ENCODE measurements at places on chromosomes 2 and 18. TPM values are rescaled to one million over a fixed set of nuclear protein-coding genes. Genes with fewer than 3 reads are reported as not detected.
A peak's percentile ranks its signal among the peaks of the same experiment; 100 is the strongest.

The EIPR1 gene
- 32.1 TPM for total RNA-seq

The CRYGD gene
- not detected for total RNA-seq

The SCYGR2 gene
- not detected for total RNA-seq

The ARID5A gene
- total RNA-seq, result 25.4 TPM

The LRRTM1 gene
- not detected for total RNA-seq

The ST8SIA3 gene
- total RNA-seq, result not detected

The ANKRD30B gene
- 0.04 TPM for total RNA-seq

The NYAP2 gene
- total RNA-seq, result not detected

GRCh38 chr2:45647356-45647755 lies 4.1 kb upstream of the PRKCE start:
- no peak for DNase-seq
- no peak overlapping the region for H3K4me3 ChIP-seq
- H3K27ac ChIP-seq, result no peak overlapping the region
- H3K27me3 ChIP-seq, result no peaks in the 10 kb centered on the region

GRCh38 chr2:96447726-96448125 lies 57.4 kb downstream of the NEURL3 start:
- DNase-seq, result no peak
- H3K4me1 ChIP-seq, result no peaks in the 10 kb centered on the region
- H3K27ac ChIP-seq, result no peak overlapping the region
- H3K27me3 ChIP-seq, result no peaks in the 10 kb centered on the region

DNA sequence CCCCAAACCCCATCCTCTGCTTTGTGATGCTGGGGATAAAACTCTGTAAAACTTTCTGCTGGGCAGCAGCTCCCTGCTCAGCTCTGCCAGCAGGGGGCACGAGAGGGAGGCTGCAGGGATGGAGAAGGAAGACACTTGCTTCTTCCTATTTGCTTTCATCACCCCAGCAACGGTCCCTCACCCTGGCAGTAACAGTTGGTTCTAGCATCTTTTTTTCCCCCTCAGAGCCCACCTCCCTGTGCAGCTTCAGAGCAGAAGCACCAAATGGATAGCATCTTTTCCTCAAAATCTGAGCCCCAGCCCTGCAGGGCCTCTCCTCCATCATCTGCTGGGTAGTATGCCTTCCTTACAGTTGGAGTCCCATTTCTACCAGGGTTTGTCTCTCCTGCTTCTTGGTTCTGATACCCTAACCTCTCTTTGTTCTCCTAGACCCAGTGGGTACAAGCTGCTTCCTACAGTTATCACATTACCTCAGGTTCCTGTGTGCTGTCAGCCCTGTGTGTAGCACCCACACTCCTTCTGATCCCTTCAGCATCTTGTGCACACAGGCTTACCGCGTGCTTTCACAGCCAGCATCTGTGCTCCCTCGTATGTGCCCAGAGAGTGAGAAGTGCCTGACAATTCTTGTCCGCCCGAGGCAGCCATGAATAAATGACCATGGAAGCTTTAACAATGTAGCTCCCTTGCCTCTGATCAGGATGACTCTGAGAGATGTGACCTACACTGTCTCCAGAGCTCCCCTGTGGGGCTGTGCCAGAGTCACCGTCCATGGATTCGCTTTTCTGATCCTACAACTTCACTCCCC lies 14.5 kb downstream of the CKAP2L start:
- H3K36me3 ChIP-seq, result no peaks in the 10 kb centered on the region
- H3K27me3 ChIP-seq, result no peaks in the 10 kb centered on the region
- peak; percentile 61 for DNase-seq
- H3K4me1 ChIP-seq, result no peaks in the 10 kb centered on the region
- no peak overlapping the region for H3K27ac ChIP-seq

GRCh38 chr2:97993926-97994325 lies 1.8 kb downstream of the TMEM131 start:
- peaks cover 13% of the 10 kb centered on the region for H3K4me1 ChIP-seq
- H3K4me3 ChIP-seq, result no peak overlapping the region
- no peaks in the 10 kb centered on the region for H3K27me3 ChIP-seq
- no peaks in the 10 kb centered on the region for H3K36me3 ChIP-seq
- H3K27ac ChIP-seq, result peak overlapping the region; percentile 96

- peaks cover 9% of the 10 kb centered on the region for H3K4me1 ChIP-seq
- DNase-seq, result no peak
- H3K27me3 ChIP-seq, result no peaks in the 10 kb centered on the region
- H3K27ac ChIP-seq, result no peak overlapping the region
Measured at GRCh38 chr2:173942861-173943523, 22.2 kb downstream of the SP3 start.

GRCh38 chr18:53864770-53865169 lies 359.7 kb downstream of the MBD2 start:
- H3K4me3 ChIP-seq, result no peak overlapping the region
- H3K27ac ChIP-seq, result no peak overlapping the region
- H3K36me3 ChIP-seq, result no peaks in the 10 kb centered on the region
- no peak for DNase-seq
- H3K4me1 ChIP-seq, result no peaks in the 10 kb centered on the region
- H3K27me3 ChIP-seq, result no peaks in the 10 kb centered on the region

DNA sequence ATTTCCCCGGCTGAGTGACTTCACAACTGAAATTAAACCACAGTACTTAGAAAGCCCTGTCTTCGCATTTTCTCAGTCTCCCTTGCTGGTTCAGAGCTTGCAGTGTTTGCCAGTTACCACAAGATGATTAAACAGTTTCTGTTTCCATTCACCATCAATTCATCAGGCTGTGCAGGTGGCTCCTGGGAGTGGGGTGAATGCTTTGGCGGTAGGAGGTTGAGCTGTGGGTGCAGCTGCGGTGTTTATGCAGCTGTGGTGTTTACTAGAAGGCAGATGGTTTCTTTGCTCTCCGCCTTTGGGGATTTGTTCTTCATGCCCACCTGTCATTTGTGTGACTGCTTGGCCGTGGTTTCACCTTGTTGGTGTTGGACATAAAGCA lies 16.1 kb downstream of the ACOXL start:
- no peak overlapping the region for H3K27ac ChIP-seq
- no peaks in the 10 kb centered on the region for H3K36me3 ChIP-seq
- no peaks in the 10 kb centered on the region for H3K4me1 ChIP-seq
- no peak for DNase-seq
- H3K4me3 ChIP-seq, result no peak overlapping the region

DNA sequence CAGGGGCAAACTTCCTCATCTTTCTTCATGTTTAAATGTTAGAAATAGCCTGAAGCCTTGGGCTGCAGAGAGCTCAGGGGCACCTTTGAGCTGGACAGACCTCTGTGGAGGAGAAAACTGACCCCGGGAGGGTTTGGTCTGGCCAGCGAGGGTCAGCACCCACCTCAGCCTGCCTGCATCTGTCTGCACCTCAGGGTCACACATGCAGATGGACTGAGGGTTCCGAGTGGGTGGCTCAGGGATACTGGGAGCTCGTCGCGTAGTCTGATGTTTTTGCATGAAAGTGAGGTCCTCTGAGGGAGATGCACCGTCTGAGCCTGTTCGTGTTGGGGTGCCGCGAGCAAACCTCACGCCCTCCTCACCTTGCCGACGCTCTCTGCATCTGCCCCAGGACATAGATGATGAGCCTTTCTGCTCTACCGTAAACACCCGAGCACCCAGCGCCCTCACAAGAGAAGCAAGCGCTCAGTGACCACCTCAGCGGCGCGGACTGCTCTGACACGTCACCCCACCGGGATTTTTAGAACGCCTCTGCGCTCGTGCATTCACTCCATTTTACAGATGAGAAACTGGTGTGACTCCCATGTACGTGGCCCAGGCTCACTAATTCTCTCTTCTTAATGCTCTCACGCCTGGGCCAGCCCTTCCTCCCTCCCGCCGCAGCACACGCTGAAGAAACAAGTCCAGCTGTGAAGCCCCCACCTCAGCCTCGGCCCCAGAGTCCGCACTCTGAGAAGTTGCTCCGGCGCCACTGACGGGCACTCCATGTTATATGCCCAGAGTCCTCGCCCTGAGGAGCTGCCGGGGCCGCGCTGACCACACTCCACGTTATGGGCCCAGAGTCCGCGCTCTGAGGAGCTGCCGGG lies 9.5 kb downstream of the KCNG2 start:
- no peak overlapping the region for H3K4me3 ChIP-seq
- H3K27me3 ChIP-seq, result no peaks in the 10 kb centered on the region
- H3K4me1 ChIP-seq, result no peaks in the 10 kb centered on the region

DNA sequence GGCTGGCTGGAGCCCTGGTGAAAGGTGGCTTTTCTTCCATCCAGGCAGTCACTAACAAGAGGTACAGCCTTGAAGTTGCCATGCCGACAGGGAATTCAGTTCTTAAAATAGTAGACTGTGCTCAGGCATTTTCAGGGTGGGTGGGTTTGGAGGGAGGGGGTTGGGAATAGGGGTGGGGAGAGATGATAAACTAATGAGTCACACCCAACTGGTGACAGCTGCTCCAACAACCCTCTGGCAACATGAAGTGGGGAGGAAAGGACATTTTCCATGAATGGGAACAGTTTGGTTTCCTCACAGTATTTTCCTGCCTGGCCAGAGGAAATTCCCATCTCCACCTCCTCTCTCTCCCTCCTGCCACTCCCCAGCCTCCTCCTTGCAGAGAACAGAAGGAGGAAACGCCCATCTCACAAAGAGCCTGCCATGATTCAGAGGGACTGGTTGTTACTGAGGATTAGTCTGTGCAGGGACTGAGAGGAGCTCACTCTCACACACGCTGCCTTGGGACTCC lies 113.0 kb upstream of the SLC1A4 start:
- no peak overlapping the region for H3K4me3 ChIP-seq
- H3K36me3 ChIP-seq, result no peaks in the 10 kb centered on the region
- H3K27ac ChIP-seq, result no peak overlapping the region
- peaks cover 12% of the 10 kb centered on the region for H3K4me1 ChIP-seq
- H3K27me3 ChIP-seq, result no peaks in the 10 kb centered on the region

- H3K27ac ChIP-seq, result no peak overlapping the region
- no peaks in the 10 kb centered on the region for H3K36me3 ChIP-seq
- no peak for DNase-seq
Measured at GRCh38 chr2:205762881-205763280, 80.6 kb downstream of the NRP2 start.

GRCh38 chr2:6932828-6933227 lies 15.6 kb downstream of the RNF144A start:
- peaks cover 21% of the 10 kb centered on the region for H3K4me1 ChIP-seq
- H3K27ac ChIP-seq, result no peak overlapping the region
- DNase-seq, result no peak
- H3K27me3 ChIP-seq, result no peaks in the 10 kb centered on the region
- H3K36me3 ChIP-seq, result no peaks in the 10 kb centered on the region

DNA sequence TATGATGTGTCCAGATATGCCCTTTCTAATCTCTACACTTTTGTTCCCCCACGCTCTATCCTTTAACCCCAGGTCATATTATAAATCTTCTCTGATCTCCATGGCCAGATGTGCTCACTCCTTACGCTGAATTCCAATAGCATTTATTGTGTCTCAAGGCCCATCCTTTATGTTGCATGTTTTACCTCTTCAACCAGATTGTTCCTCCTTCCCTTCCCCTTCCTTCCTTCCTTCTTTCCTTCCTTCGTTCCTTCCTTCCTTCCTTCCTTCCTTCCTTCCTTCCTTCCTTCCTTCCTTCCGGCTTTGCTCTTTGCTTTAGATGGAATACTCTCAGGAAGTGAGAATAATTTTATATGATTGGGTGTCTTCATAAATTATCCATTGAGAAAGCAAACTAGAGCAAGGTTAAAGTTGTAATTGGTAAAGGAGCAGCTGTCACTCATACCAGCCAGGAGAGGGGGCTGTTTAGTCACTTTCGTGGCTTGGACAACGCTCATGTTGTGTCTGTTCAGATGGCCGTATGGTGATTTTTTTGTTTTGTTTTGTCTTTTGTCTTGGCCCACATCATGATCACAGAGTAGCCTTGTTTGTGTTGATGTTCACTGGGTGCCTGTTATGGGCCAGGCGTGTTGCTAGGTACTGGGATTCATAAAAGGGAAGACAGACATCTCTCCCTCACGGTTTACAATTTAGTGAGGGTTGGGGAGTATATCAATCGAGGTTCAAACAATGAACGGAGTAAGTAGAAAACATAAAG lies 68.0 kb downstream of the DAW1 start:
- no peak overlapping the region for H3K27ac ChIP-seq
- H3K4me1 ChIP-seq, result no peaks in the 10 kb centered on the region
- H3K4me3 ChIP-seq, result no peak overlapping the region
- peak; percentile 23 for DNase-seq

DNA sequence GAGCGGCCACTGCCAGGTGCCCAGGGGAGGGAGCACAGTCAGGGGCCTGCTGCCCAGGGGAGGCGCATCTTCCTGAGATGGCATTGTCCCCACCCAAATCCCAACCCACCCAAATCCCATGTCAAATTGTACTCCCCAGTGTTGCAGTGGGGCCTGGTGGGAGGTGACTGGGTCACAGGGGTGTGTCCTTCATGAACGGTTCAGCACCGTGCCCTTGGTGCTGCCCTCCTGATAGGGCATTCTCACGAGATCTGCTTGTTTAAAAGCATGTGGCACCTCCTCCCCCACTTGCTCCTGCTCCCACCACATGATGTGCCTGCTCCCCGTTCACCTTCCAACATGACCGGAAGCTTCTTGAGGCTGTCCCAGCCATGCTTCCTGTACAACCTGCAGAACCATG lies 27.6 kb downstream of the ANKMY1 start:
- DNase-seq, result no peak
- no peaks in the 10 kb centered on the region for H3K27me3 ChIP-seq
- H3K36me3 ChIP-seq, result no peaks in the 10 kb centered on the region
- H3K27ac ChIP-seq, result no peak overlapping the region

DNA sequence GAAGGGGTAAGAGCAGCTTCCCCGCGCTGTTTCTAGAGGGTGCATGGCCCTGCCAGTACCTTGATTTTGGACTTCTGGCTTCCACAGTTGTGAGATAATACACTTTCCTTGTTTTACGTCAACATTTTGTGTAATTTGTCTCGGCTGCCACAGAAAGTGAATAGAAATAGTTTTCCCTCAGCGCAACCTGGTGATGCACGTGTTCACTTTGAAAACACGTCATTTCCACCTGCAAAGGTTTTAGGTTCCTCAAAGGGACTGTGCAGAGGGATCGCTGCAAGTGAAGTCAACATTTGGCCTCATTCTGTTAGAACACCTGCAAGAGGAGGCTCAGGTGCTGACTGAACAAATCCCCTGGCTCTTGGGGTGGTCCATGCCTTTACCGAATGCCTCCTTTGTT lies 71.7 kb downstream of the LONRF2 start:
- no peak for DNase-seq
- H3K27me3 ChIP-seq, result no peaks in the 10 kb centered on the region
- no peaks in the 10 kb centered on the region for H3K4me1 ChIP-seq
- H3K36me3 ChIP-seq, result no peaks in the 10 kb centered on the region
- H3K27ac ChIP-seq, result no peak overlapping the region

All from adrenal gland (tissue), 19 donors.